ENCODE measurements at places on chromosomes 1 and 21.

GRCh38 chr1:230067419-230067870, 407 bp downstream of the GALNT2 start:
- no peak for DNase-seq

GRCh38 chr1:10210841-10211804, 753 bp downstream of the KIF1B start:
- no peak for DNase-seq

DNA sequence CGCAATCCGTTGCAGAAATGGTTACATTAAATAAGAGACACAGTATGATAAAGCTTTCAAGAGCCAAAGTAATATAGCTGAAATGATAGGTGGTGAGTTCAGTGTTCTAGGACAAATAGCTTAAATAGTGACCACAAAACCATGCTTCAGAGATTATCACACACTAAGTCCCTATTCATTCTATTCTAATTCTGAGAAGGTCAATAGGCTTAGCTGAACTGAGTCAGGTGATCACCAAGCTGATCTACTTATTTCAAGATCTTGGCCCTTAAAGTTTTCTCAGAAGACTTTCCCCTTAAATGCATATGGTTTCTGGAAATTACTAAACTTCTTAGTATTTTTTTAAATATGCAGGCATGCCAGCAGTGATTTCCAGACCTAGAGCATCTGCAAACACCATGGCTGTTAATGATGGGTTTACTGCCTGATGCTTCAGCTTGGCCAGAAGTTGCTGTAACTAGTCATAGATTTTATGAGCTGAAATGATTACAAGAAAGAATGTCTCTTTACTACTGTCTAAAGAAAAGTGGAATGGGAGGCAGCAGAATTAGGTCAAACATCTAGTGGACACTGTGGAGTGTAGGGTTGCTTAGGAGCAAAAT, 242.9 kb downstream of the ST6GALNAC3 start:
- DNase-seq: no peak

- DNase-seq: no peak
These were observed 83.2 kb downstream of the APP start for GRCh38 chr21:26087223-26087918.

GRCh38 chr1:10948463-10948775, 64.0 kb upstream of the TARDBP start:
- DNase-seq: no peak

DNA sequence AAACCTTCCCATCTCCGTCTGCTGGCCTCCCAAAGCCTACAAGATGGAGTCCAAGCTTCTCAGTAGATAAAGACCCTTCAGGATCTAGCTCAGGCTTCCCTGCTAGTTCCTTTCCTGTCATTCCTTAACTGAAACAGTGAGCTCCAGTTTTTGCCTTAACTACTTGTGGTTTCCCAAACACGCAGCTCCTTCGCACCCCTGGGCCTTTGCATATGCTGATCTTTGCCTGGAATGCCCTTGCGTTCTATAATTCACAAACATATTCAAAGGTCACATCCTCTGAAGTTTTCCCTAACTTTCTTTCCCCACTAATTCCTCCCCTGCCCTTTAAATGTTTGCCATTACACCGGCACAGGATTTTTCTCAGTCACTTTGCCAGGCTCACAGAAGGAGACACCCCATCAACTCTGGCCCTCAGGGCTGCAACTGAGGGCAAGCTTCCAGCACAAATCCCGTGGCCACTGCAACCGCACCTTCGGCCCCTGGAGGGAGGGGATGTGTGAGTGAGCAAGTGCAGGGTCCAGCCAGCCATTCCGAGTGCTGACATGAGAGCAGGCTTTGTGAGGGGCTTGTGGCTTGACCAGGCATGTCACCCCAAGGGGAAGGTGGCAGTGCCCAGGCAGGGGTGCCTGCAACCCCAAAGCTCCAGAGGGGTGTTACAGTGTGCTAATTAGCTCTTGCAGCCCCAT, 41.3 kb downstream of the RAB3B start:
- DNase-seq: no peak

- no peak for DNase-seq
These were observed 211.8 kb downstream of the MATN1 start for GRCh38 chr1:30511563-30511962.

GRCh38 chr1:81443288-81443687, 357.4 kb upstream of the ADGRL2 start:
- no peak for DNase-seq

DNA sequence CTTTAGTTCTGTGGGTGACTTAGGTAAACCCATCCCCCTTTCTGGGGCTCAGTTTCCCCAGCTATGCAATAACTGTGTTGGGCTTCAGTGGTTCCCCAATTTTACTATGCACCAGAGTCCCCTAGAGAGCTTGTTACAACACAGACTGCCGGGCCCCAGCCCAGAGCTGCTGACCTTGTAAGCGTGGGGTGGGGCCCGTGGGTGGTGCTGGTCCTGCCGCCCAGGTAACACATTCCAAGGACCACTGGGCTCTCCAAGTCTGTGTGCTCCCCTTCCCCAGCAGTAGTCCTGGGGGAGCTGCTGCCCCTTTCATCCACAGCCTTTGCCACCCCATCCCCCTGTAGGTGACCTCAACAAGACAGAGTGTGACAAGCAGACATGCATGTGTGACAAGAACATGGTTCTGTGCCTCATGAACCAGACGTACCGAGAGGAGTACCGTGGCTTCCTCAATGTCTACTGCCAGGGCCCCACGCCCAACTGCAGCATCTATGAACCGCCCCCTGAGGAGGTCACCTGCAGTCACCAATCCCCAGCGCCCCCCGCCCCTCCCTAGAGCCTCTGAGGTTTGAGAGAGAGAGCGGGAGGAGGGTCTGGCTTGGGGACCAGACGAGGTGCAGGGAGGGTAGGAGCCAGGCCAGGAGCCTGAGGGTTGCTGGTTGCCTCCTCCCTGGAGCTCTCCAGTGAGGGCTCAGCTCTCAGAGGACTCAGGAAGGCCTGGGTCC, 8.9 kb downstream of the PLA2G2F start:
- DNase-seq: no peak

- DNase-seq: no peak
These were observed 24.8 kb downstream of the F11R start for GRCh38 chr1:160996178-160996577.

DNA sequence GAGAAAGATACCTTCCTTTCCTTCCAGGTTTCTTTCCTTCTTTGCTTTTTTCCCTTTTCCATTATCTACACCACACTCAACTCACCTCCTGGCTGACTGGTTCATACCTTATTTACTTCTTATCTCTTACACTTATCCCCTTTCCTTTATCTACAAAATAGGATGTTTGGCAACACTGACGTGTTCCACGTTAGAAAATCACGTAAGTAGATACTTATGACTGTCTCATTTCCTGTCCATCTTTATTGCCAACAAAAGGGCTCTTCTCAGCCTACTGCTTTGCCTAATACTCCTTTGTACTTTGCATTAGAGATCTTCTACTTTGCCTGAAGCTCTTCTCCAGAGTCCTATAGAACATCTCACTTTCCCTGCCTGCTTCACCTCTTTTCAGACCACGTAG, 25.1 kb downstream of the SYNJ1 start:
- DNase-seq: no peak

- no peak for DNase-seq
These were observed 12.6 kb downstream of the ETV3L start for GRCh38 chr1:157087030-157087429.

DNA sequence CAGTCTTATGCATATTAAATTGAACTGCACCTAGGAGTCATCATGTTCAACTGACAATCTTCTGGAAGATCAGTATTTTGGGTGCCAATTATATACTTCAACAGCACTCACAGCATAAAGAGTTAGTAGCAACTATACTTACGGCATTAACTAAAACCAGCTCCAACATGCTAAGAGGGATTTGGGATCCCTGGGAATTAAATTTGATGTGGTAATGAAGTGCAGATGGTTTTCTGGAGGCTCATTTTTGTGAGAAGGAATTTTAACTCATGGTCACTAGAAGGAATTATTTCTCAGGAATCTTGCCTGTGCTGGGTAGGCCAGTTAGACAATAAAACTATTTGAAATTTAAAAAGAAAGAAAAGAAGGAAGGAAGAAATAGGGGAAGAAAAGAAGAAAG, 18.3 kb downstream of the IFI44 start:
- DNase-seq: no peak

DNA sequence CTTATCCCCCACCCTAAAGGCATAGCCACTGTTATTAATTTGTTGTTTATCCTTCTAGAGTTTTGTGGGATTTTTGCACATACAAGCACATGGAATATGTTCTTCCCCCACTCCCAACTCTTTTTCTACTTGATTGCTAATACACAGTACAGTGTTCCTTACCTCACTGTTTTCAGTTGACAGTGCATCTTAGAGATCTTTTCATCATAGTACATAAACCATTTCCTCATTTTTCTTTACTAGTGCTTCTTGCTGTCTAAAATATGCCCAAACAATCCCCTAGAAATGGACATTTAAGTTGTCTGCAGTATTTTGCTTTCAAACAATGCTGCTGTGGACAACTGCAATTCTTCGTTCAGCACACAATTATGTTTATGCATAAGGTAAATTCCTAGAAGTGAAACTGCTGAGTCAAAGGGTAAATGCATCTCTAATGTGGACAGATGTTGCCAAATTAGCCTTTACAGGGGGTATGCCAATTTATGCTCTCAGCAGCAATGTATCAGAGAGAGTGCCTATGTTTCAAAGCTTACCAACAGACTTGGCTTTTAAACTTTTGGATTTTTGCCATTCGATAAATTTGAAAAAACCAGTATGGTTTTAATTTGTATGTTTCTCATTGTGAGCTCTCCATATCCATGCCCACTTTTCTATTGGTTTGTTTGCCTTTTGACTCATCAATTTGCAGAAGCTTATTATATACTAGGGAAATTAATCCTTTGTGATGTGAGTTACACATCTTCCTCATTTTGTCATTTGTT, 132.6 kb downstream of the MRPS6 start:
- DNase-seq: peak; percentile 28

DNA sequence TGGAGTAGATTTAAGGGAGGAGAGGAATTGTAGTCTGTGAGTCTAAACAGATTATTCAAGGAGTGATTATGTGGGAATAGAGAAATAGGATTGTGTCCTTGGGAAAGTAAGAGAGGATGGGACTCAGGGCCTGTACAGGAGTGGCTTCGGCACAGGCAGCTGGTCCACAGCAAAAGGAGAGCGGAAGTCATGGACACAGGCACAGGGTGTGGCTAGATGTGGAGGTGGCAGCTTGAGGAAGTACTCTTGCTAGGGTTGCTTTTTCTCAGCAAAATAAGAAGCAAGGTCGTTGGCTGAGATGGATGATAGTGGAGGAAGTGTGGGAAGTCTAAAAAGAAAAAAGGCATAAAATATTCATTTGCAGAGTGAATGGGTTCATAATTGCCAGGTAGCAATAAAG, 18.5 kb upstream of the ZNF648 start:
- no peak for DNase-seq

- no peak for DNase-seq
These were observed 230.0 kb downstream of the COP1 start for GRCh38 chr1:175976865-175977642.

DNA sequence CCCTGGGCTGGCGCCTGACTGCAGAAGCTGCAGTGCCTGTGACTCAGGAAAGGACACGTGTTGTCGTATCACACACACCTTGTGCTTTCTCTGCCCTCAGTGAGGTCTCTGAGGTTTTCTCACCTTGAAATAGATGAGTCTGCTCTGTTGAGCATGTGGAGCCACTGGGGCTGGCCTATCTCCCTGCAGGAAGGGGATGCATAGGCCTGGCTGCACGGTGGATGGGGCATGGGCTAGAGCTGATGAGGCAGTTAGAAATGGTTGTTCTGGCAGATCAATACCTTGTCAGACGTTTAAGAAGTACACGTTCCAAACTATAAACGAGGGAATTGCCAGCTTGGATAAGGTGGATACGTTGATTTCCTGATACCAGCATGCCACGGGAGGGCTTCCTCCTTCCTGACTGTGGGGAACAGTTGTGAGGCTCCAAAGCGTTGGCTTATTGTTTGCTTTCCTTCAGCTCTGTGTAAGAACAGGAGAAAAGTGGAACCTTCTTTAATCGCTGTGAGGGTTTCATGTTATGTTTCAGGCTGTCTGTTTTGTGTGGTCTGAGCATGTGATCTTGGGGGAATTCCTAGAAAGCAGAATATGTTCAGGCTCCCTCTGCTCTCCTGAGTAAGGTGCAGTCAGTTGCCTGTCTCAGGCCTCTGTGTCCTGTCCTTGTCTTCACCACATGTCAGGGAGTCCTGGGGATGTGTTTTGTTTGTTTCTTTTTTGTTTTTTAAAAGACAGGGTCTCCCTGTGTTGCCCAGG, 44.8 kb downstream of the PCNT start:
- DNase-seq: no peak

DNA sequence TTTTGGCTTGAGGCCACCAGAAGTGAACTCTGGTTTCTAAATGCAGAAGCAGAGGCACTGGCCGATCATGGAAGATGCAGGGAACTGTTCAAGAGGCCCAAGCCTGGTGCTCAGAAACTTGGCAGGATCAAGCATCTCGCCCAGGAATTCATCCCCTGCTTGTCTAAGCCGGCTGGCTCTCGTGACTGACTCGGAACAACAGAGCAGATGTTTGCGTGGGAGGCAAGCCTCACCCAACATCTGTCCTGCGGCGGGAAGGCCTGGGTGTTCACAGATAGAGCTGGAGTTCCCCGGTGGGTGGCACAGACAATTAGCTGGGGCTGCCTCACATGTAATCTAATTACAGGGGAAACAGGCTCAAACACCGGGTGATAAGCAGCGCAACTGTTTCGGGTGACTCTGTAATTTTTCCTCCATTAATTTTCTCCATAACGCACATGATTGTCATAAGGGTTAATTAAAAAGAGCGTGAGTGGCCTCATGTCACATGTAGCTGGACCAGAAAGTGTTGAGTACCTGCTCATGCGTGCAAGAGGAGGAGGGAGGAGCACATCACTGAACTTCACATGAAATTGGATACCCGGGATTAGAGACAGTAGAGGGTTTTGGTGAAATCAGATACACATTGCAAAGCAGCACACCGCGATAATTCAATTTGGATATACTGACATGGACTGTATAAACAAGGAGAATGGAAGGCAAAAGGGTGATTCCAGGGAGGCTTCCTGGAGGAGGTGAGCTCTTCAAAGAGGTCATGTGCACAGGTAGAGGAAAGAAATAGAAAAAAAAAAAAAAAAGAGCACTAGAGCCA, 180.0 kb downstream of the ETS2 start:
- DNase-seq: no peak

GRCh38 chr1:234536741-234537140, 57.8 kb upstream of the TARBP1 start:
- no peak for DNase-seq

- DNase-seq: no peak
These were observed 28.7 kb upstream of the KCNJ15 start for GRCh38 chr21:38228115-38228514.

GRCh38 chr1:14118691-14119485, 418.9 kb downstream of the PRDM2 start:
- no peak for DNase-seq

GRCh38 chr21:39690454-39690853, 54.5 kb upstream of the IGSF5 start:
- DNase-seq: no peak

DNA sequence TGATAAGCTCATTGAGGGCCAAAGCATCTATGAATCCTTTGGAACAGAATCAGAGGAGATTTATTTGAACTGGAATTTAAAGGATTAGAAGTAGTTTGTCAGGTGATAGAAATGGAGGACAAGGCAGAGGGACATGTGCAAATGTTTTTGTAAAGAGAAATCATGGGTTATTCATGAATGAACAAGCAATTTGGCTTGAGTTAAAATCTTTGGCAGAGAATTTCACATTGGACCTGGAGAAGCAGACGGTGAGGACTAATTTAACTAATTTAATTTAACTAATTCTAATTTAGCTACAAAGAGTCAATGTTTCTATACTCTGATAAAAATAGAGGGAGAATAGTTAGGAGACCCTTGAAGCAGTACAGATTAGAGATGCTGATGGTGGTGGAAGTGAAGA, 36.3 kb downstream of the SNX7 start:
- DNase-seq: no peak
